ENCODE measurements at places on chromosomes 7 and 10.

DNA sequence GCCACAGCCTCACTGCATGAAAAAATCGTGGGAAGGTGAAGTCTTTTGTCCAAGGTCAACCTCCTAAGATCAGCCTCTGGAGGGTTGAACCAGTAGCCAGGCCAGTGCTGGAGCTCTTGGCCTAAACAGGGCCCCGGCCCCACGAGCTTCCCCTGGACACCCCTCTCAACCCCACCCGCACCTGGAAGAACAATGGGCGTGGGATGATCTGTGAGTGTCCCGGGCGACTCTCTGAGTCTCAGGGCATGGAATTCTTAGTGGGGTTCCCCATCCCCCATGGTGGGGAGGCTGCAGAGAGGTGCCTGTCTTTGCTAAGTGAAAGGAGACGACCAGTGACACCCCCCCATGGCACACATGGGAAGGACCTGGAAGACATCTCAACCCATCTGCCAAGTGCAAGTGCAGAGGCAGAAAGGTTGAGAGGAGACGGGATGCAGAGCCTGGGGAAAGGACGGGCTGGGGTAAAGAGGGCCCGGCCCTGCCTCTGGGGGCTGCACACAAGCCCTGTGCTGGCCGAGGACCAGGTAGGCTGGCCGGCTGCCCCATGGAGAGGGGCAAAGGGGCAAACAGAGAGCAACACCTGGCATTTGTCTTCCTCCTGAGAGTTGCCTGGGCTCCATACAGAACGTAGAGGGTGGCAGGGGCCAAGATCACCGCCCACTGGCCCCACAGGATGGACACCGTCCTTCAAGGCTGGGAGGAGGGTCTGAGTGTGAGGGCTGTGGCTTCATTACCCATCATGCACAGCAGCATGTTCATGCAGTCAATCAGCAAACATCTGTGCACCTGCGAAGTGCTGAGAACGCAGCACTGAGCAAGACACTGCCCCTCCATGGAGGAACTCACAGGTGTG lies 163.0 kb upstream of the PPP2R2D start:
- DNase-seq, result peak; percentile 38

DNA sequence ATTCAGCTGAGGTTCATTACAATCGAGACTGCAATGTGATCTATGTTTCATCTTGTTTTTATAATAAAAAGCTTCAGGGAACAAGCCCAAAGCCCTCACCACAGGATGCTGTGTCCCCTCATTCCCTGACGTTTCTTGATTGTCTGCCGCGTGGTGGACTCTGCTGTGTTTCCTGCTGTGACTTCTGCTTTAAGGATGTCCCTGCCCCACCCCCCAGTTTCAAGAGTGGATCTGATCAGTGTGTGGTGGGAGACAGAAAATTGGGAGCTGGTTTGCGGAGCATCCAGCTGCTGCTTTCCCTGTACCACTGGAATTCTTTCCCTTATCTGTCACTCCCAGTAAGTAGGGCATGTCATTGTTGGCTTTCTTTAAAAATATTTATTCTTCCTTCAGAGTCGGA lies 86.2 kb downstream of the CREM start:
- DNase-seq, result no peak

GRCh38 chr10:122703483-122704448 lies 4.1 kb upstream of the C10orf120 start:
- DNase-seq, result peak; percentile 73

DNA sequence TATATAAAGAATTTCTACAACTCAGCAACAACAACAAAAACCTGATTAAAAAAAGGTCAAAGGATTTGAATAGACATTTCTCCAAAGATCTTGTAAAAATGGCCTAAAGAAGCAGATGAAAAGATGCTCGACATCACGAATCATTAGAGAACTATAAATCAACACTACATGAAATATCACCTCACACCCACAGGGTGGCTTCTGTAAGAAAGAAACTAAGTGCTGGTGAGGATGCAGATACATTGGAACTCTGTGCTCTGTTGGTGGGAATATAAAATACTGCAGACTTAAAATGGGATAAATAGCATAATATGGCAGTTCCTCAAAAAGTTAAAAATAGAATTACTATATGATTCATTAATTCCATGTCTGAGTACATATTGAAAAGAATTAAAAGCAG lies 38.3 kb upstream of the CDCA7L start:
- DNase-seq, result no peak

- DNase-seq, result no peak
These were observed 443.2 kb downstream of the RPS24 start for GRCh38 chr10:78476844-78477243.

DNA sequence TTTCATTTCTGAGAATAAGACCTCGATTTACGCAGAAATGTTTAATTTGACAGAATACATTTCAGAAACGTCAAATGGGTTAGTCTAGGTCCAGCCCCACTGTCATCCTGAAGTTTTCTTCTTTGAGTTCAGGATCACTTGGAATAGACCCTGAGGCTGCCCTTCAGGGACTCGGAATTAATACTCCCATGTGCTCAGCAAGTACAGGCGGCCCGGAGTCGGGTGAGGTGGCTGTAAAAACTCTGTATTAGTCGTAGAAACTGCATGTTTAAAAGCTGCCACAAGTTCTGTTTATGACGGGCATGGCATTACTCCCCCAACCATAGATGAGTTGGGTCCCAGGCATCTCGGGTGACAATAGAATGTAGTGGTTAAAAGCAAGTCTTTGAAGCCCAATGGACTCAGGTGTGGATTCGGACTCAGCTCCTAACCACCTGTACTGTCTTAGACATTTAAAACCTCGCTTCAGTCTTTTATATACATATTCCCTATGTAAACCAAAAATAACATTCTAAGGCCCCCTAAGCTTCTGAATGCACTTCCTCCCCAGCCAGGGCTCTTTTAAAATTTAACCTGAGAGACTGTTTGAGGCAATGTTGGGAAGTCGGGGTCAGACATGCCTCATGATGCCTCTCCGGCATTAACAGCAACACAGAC lies 216.3 kb downstream of the ADARB2 start:
- DNase-seq, result no peak
